Activated gamma-delta T cell (primary cell): ENCODE measurements at places on chromosomes 3 and 15.

- no peak for DNase-seq
Observed at GRCh38 chr15:34271493-34271892, 46.7 kb downstream of the EMC4 start.

- no peak for DNase-seq
Observed at GRCh38 chr15:31470756-31471155, 144.1 kb downstream of the KLF13 start.

- no peak for DNase-seq
Observed at GRCh38 chr15:89781891-89782618, 5.9 kb downstream of the MESP2 start.

- DNase-seq, result no peak
Observed at GRCh38 chr3:113548501-113548900, 16.1 kb downstream of the SIDT1 start.
